ENCODE measurements at places on chromosomes 7 and 10.

GRCh38 chr7:2732959-2733584 is 45.1 kb downstream of the AMZ1 start:
- no peak for DNase-seq

GRCh38 chr10:87546971-87547413 is 42.3 kb downstream of the MINPP1 start:
- DNase-seq: no peak

GRCh38 chr10:9437131-9437530 is 1382.6 kb downstream of the GATA3 start:
- DNase-seq: no peak

DNA sequence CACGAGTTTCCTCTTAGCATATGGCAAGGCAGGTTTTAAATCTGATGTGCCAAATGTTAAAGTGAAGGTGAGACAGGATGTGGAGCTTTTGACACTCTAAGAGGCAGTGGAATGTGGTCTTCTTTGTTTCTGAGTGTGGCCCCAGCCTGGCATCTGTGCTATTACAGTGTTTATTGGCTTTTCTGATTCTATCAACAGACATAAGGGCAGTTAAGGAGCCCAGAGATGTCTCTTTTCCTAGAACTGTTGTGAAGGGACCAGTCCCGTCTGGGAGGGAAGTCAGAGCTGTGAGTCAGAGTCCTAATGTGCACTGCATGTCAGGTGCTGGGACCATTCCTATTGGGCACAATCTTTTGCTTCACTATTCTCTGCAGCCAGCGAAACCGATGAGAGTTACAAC is 32.5 kb downstream of the TRUB1 start:
- DNase-seq: no peak

DNA sequence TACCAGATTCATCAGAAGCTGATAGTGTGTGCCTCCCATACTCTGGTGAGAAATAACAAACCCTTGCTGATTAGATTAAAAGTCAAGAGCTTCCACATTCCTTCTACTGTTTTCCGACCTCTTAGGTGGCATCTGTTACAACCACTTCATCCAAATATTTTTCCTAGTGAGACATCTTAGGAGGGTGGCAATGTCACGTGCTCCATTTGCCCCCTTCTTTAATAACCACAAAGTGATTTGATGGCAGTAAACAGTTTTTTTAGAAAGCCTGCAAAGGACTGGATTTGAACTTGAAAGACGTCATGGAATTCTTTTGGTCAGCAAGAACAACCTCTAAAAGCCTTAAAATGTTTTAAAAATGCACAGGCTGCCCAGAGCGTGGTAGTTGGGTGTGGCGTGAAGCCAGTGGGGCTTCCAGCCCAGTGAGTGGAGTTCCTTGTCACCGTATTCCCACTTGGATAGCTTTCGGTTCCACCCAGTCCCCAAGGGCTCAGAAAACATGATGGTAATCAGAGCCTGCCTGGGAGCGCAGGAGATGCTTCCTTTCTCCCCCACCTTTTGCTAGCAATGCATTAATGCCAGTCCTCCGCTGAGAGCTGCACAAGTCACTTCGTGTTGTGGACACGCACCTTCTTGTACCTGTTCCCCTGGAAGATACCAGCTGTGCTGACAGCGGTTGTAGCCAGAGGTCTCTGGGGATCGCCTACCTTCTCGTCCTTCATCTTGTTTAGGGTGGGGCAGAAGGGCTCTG is 256.4 kb downstream of the KIAA1217 start:
- DNase-seq: no peak

DNA sequence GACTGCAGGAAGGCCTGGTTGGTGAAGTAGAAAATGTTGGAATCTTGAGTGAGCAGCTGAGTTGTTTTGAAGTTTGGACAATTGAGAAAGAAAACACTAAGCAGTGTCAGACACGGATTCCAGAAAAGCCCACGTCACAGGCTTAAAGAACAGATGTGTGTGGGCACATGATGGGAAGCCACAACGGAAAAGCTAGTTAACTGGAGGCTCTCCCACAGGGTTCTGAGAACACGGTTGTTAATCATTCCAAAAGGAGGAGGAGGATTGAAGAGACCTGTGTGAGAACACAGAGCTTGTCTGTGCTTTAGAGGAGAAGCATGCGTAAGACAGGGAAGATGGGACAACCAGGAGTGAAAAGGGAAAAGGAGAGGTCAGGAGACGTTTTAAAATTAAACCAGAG is 42.6 kb downstream of the SHH start:
- no peak for DNase-seq

All from germinal center (tissue), 1 donor.